ENCODE measurements at places on chromosomes 2 and 18.

- DNase-seq, result no peak
Measured at GRCh38 chr2:15667809-15668556, 76.3 kb downstream of the DDX1 start.

DNA sequence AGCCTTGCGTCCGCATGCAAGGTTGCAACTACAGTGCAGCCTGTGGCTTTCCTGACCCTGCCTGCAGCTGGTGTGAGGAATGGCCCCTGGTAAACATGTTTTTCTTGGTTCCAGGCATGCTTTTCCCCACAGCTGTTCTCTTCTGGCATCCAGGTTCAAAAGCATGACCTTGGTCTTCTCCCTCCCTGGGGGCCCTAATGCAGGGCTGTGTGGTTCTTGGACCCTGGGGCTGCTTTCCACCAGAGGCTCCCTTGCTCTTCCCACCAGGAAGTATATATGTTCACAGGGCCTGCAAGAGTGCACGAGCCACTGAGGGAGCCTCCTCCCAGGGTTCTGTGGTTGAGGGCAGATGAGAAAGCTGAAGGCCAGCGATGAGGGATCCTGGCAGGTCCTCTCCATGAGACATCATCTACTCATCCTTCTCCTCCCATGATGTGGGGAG lies 125.9 kb downstream of the BCL2L11 start:
- no peak for DNase-seq

DNA sequence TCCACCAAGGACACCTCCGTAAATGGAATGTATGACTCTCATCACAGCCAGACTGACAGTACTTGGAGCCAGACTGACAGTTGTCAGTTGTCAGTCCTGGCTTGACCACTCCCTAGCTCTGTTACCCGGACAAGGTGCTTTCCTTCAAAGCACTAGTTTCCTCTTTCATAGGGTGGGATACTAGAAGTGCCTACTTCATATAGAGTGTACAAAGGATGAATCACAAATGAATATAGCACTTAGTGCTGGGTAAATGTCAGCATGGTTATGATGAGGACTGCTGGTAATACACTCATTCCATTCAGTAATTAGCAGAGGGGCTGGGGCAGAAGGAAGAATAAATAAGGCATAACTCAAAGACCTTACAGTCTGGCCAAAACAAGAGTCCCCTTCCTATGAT lies 91.4 kb downstream of the ARL4C start:
- no peak for DNase-seq

GRCh38 chr2:134118279-134119116 lies 135.4 kb upstream of the MGAT5 start:
- DNase-seq, result peak; percentile 62

DNA sequence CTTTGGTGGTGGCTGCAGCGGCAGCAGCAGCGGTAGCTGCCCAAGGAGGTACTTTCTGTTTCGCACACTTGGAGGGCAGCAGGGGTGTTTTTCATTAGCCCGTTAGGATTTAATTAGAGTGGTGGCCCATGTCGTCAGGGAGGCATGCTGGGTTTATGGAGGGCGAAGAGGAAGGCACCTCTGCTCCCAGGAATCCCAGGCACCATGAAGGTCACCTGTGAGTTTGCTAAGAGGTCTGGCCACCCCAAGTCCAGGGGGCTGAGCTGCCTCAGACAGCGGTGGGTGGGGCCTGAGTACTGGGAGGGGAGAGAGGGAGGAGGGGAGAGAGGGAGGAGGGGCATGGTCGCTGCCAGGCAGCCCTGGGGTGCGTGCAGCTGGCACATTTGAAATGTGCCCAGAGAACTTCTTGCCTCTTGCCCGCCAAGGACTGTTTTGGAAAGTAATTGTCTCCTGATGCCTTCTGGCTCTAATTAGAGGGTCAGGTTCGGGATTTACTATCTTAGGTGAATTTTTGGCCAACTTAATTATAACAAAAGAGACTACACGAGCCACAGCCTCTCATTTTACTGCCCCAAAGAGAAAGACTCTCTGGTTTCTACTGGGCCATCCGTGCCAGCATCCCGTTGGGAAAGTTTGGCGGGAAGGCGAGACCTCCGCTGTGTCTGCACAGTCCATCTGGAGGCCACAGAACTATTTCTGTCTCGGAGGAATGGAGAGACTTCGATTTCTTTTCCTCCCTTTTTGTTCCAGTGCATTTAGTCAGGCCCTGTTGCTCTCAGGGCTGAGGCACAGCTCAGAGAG lies 62.0 kb downstream of the GLI2 start:
- DNase-seq, result no peak

DNA sequence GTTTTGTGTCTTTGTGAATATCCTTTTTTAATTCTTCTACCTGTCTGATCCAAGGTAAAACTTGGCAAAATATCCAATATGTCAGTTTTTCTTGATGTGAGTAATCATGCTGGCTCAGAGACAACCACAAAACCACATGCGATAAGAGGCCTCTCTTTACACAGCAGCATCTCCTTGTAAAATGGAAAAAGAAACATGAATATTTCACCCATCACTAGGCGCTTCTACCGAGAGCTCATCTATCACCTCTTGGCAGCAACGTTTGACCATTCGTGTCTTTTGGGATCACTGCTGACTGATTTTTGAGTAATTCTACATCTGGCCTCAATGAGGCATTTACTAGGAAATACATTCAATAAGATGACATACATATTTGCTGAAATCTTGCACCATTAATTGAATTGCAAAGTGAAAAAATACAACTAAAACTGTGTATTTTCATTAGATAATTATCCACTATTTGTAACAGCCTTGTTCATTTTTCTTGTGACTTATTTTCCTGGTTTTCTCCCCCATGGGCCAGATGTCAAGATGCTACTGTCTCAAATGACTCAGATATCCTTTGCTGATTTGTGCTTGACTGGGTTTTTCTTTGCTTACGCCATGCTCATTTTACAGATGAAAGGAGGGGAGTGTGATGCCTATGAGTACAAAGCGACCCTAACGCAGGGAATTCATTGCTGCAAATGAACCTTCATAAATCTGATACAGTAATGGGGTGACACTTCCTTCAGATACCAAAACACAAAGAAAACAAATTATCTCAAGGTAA lies 467.5 kb downstream of the FBXO15 start:
- DNase-seq, result no peak

- DNase-seq, result no peak
Measured at GRCh38 chr2:157830696-157831570, 45.2 kb downstream of the ACVR1 start.

DNA sequence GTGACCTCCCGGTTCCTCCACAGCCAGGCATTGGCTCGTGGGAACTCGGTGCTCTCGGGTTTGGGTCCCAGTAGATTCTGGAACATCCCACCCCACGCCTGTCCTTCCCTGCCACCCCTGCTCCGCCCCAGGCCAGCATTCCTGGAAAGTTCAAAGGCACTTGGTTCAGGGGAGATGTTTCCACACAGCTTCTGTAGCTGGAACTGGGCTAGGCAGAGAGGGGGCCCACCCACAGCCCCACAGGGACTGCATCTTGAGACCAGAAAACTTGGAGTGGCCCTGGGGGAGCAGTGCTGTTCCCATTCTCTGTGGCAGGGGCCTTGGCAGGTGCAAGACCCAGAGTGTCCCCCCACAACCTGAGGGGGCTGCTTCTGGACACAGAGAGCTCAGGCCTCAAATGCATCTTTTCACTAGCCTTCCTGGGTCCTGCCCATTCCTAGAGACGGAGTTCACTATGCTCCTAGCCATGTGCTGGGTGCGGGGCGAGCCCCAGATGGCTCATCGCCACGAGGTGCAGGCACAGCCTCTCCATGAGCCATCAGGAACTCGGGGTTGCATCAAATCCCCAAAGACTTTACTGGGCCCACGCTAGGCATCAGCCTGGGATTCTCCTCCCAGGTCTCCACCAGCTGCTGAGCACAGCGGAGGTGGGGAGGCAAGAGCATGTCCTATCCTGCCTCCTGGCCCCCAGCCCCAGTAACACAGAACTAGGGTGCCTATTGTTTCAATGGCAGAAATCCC lies 68.7 kb downstream of the ZFP36L2 start:
- no peak for DNase-seq

DNA sequence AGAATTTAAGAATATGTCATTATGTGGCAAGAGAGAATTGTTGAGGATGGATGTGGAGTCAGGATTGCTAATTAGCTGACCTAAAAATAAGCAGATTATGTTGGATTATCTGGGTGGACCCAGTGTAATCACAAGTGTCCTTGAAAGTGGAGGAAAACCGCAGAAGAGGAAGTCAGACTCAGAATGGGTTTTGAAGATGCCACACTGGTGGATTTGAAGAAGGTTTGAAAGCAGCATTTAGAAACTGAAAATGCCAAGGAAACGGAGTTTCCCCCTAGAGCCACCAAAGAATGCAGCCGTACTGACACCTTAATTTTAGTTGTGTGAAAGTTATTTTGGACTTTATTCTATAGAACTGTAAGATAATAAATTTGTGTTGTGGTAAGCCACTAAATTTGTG lies 41.6 kb upstream of the DPP10 start:
- DNase-seq, result no peak

DNA sequence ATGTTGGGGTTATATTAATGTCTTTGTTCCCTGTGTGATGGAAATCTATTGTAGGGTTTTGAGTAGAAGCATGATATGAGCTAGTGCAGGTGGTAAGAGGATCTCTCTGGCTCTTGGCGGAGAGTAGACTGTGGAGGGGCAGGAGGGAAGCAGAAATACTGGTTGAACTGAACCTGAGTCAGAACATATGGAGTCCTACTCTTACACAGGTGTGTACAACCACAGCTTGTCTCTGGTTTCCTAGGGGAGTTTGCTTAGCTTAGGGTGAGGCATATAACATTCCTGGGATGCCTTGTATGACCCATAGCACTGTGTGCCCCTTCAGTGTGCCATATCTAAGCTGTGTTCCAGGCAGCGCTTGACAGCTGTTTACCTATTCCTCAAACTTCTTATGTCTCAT lies 97.3 kb upstream of the GCFC2 start:
- no peak for DNase-seq
